T-helper 22 cell (primary cell): ENCODE measurements at places on chromosomes 2 and 18.

DNA sequence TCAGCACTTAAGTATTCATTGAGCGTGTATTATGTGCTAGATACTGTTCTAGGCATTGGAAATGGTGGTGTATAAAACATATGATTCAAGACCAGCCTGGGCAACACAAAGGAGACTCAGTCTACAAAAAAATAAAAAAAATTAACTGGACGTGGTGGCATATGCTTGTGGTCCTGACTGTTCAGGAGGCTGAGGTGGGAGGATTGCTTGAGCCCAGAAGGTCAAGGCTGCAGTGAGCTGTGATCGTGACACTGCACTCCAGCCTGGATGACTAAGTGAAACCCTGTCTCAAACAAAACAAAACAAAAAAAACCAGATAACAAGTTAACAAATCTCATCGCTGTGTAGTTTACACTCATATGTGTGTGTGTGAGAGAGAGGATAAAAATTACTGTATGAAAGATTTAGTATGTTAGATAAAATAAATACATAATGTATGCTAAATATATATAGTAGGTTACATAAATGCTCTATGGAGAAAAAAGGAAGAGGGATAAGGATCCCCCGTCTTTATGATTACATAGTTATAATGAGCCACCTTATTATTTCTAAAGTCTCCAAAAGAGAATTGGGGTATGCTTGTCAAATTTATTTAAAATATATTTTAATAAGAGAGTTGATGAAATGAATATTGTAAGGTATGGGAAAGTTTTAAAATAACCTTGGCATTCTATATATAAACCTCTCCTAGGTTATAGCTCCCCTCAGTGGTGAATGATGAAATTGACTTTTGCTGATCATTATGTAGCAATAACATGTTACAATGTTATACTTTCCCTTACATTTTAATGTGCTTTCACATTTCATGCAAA lies 69.2 kb downstream of the EHBP1 start:
- DNase-seq: no peak

DNA sequence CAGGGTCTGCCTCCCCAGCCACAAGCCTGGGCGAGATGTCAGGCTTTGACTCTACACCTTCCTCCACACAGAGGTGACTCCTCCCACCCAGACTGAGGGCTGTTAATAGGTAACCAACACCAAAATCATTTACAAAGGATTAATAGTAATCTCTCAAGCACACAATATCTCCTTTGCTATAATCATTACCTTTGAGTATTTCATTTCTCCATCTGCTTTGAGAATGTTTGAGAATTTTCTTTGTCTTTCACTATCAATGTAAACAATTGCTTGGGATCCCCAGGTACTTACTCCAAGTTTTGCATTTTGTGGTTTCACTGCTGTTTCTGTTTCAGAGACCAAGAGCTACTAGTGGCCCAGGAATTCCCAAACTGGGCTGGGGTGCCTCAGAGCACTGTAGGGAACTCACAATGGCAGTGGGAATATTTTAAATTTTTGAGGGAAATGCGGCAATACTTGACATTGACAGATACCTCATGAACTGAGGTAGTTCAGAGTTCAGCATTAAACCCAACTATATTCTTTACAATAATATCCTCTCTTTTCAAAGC lies 166.4 kb upstream of the MGAT5 start:
- no peak for DNase-seq

GRCh38 chr18:49967171-49967570 lies 153.8 kb upstream of the ACAA2 start:
- DNase-seq: no peak

- DNase-seq: no peak
These were observed 416.6 kb downstream of the TMX3 start for GRCh38 chr18:68298330-68298729.

- DNase-seq: no peak
These were observed 59.1 kb downstream of the TNS1 start for GRCh38 chr2:217943446-217944321.

DNA sequence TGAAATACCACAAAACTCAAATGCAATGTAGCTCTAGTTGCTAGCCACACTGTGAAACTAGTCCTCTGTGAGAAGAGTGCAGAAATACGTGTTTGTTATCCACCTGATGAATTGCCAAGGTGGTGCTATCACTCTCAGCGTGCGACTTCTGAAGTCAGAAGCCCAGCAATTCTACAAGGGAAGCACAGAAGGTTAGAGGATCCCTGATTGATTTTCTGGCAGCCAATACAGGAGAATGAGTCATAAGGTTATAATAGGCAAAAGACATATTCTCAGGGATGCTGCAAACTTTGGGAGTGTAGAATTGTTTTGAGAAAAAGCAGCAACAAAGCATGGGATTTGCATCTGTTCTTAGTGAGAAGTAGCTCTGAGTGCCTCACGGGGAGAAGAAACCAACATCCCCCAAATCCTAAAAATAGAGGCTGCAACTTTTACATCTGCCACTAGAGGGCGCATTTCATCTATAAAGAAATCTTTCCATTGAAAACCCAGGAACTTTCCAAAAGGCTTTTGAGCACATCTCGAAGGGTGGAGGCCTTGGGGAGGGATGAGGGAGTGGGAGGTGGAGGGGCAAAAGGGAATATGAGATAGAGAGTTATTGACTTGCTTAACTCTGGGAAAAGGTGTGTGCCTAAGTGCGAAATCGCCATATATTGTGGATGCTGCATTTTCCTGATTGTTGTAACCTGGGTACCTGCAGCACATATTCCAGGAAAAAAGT lies 78.0 kb downstream of the TMEM182 start:
- DNase-seq: no peak

DNA sequence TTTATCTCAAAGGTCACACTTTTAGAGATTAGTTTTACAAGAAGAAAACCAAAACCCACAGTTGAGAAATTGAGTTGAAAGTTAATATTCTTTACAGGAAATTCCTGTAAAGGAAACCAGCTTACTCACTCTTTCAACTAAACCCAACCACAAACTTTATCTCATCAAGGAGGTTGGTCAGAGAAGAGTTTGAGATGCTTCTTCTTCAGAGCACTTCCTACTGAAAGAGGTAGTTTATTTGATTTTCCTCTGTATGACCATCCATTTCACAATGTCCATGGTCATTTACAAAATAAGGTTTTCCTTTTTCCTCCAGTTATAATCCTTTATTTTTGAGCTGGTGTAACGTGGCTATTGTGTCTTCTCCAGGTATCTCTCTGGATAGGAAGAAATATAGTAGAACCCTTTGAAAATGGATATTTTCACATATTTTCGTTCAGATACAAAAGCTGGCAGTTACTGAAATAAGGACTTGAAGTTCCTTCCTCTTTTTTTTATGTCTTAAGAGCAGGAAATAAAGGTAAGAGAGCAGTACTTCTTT lies 4.5 kb upstream of the IL18RAP start:
- no peak for DNase-seq

DNA sequence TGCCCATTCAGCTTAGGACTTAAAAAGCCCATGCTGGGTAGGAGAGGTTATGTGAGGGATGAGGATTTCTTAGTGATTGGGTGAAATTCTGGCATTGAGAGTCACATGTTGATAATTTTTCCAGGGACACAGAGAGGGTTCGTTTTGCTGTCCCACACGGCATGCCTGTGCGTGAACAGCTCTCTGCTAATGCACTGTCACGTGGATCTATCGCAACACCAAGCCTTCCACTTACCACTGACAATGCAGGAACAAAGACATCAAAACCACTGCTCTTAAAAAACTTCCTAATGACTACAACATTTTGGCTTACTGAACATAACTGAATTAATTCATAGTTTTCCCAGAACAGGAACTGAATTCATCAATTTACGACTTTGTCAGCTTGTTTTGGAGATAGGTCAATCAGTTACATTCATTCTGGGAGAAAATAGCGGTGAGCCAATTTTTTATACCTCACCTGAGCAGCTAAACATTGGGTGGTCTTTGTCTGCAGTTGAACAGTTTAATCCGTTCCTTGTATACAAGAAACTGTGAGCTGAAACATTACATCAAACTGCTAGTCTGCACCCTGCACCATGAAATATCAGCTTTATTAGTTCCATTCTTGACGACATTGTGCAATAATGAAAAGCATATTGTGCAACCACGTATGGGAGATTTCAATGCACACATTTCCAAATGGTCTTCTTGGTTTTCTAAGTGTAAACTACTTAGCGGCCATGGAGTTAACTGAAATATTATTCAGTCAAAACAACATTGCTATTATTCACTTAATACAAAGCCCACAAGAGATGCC lies 127.1 kb downstream of the LPIN1 start:
- DNase-seq: no peak

GRCh38 chr18:11154368-11154989 lies 5.1 kb upstream of the PIEZO2 start:
- DNase-seq: no peak

DNA sequence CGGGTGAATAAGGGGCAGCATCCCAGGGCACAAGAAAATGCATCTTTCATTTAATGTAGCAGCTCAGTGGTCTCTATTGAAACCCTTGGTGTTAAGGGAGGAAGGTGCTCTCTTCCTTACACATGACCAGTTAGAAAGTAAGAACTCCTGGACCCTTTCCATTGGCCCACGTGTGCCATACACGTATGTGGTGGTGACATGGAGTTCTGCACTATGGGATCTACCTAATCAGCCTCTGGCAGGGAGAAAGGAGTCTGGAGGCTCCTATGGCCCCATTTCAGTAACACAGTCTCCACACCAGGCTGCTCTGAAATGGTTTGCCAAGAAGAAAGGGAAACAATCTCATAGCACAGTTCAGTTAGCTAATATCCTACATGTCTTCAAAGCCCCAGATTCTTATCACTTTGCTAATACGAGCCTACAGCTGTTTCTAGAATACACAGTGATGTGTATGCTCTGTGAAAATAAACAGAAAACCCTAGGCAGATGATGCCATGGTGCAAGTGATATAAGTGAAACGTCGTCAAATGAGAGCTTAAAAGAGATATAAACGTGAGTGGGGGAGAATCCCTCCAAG lies 7.0 kb downstream of the EFEMP1 start:
- no peak for DNase-seq

- no peak for DNase-seq
These were observed 11.3 kb downstream of the GPR17 start for GRCh38 chr2:127657232-127657595.

DNA sequence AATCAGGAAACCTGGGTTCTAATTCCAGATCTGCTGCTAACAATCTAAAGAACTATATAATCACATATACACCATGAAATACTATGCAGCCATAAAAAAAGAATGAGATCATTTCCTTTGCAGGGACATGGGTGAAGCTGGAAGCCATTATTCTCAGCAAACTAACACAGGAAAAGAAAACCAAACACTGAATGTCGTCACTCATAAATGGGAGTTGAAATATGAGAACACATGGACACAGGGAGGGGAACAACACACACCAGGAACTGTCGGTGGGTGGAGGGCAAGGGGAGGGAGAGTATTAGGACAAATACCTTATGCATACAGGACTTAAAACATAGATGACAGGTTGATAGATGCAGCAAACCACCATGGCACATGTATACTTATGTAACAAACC lies 33.2 kb downstream of the CDH2 start:
- DNase-seq: no peak

DNA sequence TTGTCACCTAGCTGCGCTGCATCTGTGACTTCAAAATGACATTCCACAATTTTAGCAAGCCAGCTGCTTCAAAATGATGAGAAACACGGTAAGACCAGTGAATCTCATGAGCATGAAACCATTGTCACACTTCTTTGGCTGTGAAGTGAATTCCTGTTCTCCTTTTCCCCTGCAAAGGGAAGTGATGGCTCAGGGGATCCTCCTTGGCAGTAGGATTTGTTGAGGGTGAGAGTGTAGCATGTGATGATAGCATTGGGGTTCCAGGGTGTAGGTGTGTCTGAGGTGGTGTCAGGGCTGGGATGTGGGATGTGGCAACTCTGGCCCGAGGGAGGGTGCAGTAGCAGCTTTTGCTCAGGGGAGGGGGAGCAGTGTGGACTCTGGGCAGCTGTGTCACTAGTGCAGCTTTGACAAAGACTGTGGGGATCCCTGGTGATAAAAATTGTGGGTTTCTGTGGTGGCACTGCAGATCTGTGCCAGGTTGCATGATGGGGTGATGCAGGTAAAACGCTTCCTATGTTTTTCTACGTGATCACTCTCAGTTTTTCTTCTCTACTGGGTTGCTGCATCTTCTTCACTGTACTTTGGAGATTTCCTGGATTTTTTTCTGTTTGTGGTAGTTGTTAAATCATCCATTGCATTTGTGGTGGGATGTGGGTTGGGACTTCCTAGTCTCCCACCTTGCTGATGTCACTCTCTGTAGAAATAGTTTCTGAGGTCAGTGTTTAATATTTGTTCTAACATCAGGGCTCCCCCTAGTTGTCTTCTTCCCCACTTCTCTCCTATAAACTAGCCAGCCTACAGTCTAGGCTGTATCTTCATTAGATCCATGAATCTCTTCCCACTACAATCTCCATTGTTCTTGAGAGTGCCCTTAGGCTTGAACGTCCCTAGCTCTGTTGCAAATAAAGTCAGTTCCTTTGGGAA lies 107.0 kb downstream of the ACTR3 start:
- no peak for DNase-seq

GRCh38 chr18:48820483-48821250 lies 130.1 kb downstream of the SMAD7 start:
- DNase-seq: no peak

DNA sequence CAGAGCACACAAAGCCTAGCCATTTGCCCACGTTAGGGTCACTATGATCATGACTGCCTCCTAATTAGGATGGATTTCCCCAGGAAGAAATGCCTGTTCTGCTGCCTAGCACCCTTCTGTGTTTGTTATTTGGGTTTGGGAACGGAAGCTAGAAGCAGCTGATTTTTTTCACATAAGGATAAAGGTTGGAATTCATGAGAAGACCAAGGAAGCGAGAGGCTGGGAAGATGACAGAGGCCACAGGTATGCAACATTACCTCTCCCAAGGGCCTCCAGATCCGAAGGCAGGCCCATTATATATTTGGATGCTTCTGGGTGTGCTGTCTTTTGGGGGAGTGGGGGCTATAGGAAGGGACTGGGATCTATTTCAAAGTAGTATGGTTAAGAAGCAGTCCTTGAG lies 204.7 kb downstream of the FBXO15 start:
- no peak for DNase-seq

DNA sequence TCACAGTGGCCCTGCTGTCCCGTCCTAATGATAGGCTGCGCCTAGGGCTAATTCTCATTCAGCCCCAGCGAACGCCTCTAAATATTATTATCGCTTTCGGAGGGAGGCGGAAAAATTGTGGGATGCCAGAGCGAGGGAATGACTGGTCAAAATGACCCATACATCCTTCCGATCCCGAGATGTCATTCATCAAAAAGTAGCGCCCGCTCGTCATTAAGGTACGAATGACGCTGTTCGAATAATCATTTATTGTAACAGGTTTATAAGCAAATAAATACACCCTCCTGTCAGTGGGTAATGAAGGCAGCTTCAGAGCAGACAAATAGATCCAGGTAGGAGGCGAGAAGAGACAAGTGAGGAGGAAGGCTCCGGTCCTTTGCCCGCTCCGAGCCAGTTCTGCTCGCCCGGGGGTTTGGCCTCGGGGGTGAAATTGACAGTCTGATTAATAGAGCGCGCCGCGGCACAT lies at the start of gene EVX2:
TSS of gene EVX2 (minus strand) at position 167 of the 466 bp plus-strand sequence. CDS start 186 bp downstream, outside the sequence.
- no peak for DNase-seq

- DNase-seq: no peak
These were observed 129.7 kb downstream of the PKP4 start for GRCh38 chr2:158586491-158586890.
